ENCODE measurements at places on chromosomes 2 and 18.
A peak's percentile ranks its signal among the peaks of the same experiment; 100 is the strongest.

DNA sequence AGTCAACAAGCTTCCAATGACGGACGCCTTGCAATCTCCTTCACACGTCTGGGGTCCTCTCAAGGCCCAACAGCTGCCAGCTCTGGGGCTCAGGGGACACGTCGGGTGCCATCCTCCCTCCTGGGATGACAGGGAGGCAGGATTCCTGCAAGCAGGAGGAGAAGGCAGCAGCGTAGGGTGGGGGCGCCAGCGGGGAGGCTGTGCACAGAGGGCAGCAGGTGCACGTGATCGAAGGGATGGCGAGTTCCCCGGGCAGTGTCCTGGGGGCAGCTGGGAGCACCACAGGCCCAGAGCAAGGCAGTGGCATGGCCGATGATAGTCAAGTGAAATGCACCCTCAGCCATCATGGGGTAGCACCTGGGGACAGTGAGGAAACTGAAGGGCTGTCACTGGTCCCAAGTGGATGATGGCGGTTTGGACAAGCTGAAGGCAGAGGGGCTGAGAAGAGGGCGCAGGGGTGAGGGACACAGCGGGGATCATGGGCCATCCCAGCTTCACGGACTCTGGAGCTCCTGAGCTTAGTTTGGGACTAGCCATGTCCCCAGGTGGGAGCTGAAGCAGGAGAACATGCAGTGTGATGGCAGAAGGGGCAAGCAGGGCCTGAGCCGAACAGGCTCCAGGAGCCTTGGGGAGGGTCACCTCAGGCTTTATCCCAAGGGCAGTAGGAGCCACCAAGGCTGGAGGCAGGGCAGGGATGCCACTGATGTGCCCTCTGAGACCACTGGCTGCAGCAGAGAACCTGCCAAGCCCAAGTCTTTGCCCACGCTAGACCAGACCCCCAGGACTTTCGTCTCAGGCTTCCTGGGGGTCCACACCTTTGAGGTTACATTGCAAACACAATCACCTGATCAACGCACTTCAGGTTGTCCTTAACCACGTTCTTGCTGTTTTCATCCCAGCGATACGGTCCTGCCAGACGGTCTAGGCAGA lies 16.3 kb upstream of the SNED1 start:
- no peak for DNase-seq

GRCh38 chr2:218393750-218394290 lies 5.8 kb upstream of the CTDSP1 start:
- no peak for DNase-seq

- no peak for DNase-seq
These were observed 41.3 kb downstream of the PLEKHA3 start for GRCh38 chr2:178521304-178522150.

- DNase-seq = no peak
These were observed 212.7 kb downstream of the ALPK2 start for GRCh38 chr18:58416014-58416703.

DNA sequence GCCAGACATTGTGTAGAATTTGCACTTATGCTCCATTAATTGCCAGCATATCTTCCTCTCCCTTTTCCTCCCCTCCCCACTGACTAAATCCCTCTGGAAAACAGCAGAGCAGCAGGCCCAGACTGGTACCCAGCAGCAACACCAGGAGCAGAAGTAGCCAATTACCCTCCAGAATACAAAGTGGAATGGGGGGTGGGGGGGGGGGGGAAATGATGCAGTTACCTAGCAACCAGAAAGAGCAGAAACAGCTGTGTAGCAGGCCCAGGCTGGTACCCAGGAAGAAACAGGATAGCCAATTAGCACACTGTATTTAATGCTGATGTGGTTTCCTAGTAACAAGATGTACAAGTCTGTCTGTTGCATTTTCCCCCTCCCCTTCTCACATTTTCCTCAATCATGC lies 52.3 kb downstream of the KLF7 start:
- no peak for DNase-seq

GRCh38 chr2:39435741-39436591 lies 1.1 kb downstream of the MAP4K3 start:
- DNase-seq = no peak

GRCh38 chr2:74740741-74741431 lies 86.8 kb downstream of the SEMA4F start:
- no peak for DNase-seq

DNA sequence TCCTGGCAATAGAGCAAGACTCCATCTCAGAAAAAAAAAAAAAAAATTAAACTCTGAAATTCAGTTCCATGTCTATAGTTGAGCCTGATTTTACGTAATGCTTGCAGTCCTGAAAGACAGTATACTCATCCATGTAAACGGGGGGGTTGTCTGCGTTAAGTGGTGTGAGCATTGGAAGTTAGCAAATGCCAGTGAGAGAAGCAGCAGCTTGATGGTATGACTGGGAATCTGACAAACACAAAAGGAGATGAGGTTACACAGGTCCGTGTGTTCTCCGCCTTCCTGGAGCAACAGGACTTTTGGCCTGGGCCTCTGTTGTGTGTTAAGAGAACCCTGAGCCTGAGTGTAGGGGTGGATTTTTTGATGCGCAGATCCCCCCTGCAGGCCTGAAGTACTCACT lies 82.9 kb downstream of the PRKCE start:
- no peak for DNase-seq

- DNase-seq = no peak
These were observed 61.8 kb upstream of the GPR45 start for GRCh38 chr2:105179469-105180372.

- DNase-seq = no peak
These were observed 889.9 kb upstream of the CHAC2 start for GRCh38 chr2:52877703-52878102.

DNA sequence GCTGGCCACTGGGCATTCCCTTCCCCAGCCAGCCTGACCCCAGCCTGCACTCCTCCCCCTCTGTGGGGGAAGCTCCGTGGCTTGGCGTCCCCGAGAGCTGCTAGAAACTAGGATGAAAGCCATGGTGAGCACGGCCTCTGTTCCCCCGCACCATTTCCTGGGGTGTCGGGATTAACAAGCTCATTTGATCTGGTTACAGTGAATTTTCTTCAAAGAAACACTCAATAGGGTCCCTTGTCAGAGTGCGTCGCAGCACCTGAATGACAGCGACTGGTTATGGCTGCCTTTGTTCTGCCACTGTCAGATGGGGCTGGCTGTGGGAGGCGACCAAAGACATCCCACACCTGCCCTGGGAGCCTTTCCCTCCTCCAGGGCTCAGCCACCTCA lies 7.7 kb upstream of the ALPI start:
- DNase-seq = no peak

GRCh38 chr2:183070942-183071844 lies 7.4 kb upstream of the DUSP19 start:
- DNase-seq = no peak

DNA sequence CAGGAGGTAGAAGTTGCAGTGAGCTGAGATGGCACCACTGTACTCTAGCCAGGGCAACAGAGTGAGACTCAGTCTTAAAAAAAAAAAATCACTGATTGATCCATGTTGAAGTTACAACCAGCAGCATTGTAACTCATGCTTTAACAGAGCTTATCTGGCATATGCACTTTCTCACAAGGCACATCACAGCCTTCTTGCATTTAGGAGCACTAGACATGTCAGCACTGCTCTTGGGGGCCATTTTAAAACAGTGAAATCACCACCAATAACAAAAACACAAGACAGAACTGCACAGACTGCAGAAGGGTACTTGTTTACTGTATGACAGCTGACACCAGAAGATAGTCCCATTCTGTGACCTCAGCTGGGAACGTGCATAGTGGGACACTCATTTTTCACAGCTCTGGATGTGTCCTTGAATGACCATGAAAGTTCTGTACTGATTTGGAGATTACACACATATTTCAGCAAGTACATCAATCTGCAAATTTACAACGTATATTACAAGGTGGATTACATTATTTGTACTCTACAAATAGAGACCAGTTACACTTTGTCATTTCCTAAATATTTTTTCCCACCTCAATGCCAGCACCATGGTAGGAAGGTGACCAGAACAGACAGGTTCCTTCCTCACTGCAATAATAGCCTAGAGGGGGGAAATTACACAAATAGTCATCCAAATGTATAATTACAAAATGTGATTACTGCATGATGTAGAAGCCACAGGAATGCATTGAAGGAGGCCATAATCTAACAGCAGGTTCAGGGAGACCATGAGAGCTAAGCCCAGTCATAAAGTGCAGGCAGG lies 35.1 kb downstream of the CCBE1 start:
- no peak for DNase-seq

GRCh38 chr18:35968278-35968880 lies 4.1 kb upstream of the RMP24 start:
- DNase-seq = no peak

GRCh38 chr2:156541706-156542105 lies 105.5 kb downstream of the GPD2 start:
- DNase-seq = no peak

DNA sequence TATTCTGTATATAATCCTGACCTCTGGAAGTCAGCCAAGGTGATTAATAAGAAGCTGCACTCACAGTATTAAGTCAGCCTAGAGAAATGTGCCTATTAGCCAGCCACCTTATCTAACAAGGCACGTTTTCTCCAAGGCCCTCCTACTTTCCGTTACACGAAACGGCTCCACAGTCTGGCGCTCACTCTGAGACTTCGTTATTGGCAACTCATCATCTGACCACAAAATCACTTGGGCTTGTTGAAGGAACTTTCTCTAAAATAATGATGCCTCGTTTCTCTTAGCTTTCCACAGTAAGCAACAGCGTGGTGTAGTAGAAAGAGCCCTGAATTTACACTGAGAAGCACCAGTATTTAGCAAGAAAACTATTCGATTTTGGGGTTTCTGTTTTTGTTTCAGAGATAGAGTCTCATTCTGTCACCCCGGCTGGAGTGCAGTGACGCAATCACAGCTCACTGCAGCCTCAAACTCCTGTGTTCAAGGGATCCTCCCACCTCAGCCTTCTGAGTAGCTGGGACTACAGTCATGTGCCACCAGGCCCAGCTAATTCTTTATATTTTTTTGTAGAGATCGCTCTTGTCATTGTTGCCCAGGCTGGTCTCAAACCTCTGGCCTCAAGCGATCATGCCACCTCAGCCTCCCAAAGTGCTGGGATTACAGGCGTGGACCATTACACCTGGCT lies 53.6 kb upstream of the SLC14A1 start:
- peak; percentile 8 for DNase-seq

- no peak for DNase-seq
These were observed 5.5 kb downstream of the RALB start for GRCh38 chr2:120258196-120258595.

- DNase-seq = no peak
These were observed 71.9 kb downstream of the TCF4 start for GRCh38 chr18:55515941-55516710.

- DNase-seq = no peak
These were observed 86.8 kb downstream of the ESCO1 start for GRCh38 chr18:21513741-21514140.

DNA sequence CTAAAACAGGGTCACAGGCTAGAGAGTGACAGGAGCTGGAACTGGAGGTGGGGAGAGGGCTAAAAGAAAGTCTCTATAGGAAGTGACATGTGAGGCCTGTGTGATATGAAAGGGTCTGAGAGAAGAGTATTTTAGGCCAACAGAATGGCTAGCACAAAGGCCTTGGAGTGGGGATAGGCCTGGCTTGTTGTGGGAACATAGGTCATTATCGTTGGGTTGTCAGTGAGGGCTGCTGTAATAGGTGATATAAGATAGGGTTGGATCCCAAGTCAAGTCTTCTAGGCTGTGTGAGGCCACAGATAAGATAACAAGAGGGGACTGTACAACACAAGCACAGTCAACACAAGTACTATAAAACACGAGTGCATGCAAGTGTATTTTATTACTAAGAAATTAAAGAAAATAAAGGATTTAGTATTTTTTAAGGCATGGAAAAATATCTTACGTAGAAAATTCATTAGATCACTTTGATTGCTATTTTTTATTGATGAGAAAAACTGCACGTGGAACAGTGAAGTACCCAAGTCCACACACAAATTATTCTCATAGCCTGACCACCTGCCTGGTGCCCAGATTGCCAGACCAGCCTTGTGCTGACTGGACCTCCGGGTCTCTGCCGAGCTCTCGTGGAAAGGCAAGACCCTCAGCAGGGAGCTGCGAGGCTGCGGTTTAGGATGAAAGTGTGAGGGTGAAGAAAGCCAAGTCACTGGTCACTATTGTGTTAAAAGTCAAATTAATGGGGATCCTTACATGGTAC lies 14.1 kb downstream of the LTBP1 start:
- no peak for DNase-seq

DNA sequence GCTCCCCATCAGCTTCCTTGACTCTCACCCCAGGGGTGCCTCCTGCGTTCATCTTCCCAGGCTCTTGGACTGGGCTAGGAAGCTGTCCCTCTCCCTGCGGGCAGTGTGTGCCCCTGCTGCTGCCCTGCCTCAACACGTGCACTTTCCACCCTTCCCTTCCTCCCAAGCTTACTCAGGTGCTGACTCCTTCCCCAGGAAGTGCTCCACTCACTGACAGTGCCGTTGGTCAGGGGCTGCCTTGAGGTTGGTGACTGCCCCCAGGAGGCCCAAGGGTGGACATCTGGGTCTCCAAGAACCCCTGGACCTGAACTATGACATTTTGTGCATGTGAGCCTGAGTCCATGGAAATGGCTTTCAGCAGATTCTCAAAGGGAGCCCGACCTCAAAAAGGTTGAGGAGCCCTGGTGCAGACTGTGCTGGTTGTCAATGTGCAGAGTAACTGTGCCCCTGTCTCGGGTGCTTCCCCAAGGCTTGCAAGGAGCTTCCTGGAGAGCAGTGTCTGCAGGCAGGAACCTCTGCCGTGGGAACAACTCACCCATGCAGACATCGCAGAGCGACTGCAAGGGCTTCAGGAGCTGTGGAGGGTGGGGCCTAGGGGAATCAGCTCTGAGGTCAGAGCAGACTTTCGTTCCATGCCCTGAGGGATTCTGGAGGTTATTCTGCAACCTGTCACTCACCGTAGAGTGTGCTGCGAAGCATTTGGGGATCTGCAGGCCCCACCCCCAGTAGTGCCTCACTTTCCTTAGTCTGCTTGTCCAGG lies 116.5 kb upstream of the MCFD2 start:
- no peak for DNase-seq

- DNase-seq = no peak
These were observed 51.2 kb upstream of the ADAM23 start for GRCh38 chr2:206392118-206392517.

GRCh38 chr18:53686965-53687364 lies 537.5 kb downstream of the MBD2 start:
- DNase-seq = no peak

- DNase-seq = no peak
These were observed 122.1 kb downstream of the RPIA start for GRCh38 chr2:88813612-88814011.

GRCh38 chr2:239954166-239955086 lies 70.7 kb downstream of the NDUFA10 start:
- DNase-seq = no peak

GRCh38 chr2:47617523-47618271 lies 165.2 kb upstream of the MSH6 start:
- no peak for DNase-seq

DNA sequence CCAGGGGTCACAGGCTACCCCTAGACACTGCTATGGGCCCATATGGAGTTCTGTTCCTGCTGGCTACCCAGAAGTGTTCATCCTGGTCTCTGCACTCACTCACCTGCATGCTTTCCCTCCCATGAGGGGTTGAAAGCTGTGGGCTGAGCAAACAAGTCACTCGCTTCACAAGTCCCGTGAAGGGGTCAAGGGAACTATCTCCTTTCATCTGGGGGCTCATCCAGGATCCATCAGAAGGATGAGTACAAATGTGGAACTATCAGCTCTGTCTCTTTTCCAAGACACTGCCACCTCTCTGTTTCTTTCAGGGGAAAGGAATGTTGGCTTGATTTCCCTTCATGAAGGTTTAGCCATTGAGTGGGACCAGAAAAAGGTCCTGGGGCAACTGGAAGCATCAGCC lies 21.7 kb downstream of the SULT1C4 start:
- no peak for DNase-seq
